Pulmonary artery endothelial cell (primary cell): ENCODE measurements at places on chromosomes 4 and X. TPM values are rescaled to one million over a fixed set of nuclear protein-coding genes. Genes with fewer than 3 reads are reported as not detected.

- DNase-seq = no peak
Observed at GRCh38 chr4:152559641-152560040, 23.7 kb upstream of the FBXW7 start.

DNA sequence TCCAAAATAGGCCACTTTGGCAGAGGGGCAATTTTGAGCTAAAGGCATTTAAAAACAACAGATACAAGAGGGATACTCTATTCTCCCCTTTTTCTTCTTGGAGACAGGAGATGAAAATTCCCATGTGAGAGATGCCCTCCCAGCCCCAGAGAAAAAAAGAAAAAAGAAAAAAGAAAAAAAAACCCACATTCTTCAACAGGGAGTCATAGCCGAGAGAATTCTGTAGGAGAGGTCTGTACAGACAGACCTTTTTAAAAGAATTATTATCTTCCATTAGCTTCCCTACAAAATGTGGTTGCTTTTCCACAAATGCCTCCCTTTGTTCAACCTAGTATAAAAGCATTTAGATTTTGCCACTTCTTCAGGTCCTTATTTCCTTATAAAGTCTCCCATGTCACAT, 89.9 kb downstream of the SPCS3 start:
- no peak for DNase-seq

SULT1B1 gene
- 49.4 and 55.5 TPM in 2 replicates for total RNA-seq

- no peak for DNase-seq
Observed at GRCh38 chr4:135418353-135418752, 1216.8 kb upstream of the PABPC4L start.

ANOS1 gene
- 0.39 and 1.2 TPM in 2 replicates for total RNA-seq

DNA sequence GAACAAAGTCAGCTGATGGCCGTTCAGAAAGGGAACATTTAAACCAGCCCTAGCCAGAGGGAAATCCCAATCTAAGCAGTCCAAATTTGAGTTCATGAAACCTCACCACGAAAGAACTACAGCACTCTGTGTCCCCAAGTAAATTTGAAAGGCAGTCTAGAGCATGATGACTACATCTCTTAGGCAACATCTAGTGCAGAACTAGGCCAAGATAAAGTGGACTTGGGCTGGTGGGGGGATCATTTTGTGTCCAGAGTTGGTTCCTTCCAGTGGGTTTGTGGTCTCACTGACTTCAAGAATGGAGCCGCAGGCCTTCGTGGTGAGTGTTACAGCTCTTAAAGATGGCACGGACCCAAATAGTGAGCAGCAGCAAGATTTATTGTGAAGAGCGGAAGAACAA, 64.9 kb downstream of the KLHL4 start:
- DNase-seq = no peak

- DNase-seq = no peak
Observed at GRCh38 chr4:28277931-28278330, 1417.3 kb downstream of the STIM2 start.

DNA sequence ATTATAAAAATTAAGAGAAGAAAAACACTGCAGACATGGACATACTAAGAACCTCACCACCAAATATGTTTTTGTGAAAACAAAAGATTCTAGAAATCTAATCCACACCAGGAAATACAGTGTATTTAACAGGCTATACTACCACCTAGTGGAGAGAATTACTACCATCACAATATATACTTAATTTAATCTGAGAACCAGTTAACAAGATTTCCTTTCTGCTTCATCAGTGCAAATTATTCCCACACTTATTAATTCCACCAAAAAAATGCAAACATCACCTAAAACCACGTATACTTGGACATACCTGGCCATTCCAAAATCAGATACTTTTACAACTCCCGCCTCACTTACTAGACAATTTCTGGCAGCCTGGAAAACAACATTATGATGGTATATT, 7.0 kb upstream of the TXK start:
- no peak for DNase-seq

MND1 gene
- 2.9 and 6.0 TPM in 2 replicates for total RNA-seq

- no peak for DNase-seq
Observed at GRCh38 chr4:12446256-12446655, 1017.6 kb upstream of the HS3ST1 start.

DNA sequence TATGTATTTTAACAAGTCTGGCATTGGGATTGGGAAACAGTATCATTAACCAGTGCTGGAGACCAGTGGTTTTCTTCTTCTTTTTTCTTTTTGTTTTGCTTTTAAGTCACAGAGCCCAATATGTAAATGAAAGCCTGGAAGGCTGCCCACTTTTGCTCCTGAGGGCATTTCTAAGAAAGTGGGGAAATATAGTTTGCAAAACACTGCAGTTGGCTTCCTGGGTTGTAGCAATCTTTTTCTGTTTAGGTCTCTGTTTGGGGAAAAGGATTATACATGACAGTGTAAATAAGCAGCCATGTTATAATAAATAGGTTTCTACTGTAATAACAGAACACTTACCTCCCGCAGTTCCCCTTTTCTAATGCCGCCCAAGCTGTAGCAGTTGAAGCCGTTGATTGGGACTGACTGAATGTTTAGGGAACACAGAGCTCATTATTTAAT, 105.5 kb downstream of the TMEM164 start:
- DNase-seq = no peak

TASL gene
- not detected in 2 replicates for total RNA-seq

RHOXF1 gene
- total RNA-seq = not detected in 2 replicates

- DNase-seq = no peak
Observed at GRCh38 chr4:161585011-161585410, 578.8 kb downstream of the FSTL5 start.

DNA sequence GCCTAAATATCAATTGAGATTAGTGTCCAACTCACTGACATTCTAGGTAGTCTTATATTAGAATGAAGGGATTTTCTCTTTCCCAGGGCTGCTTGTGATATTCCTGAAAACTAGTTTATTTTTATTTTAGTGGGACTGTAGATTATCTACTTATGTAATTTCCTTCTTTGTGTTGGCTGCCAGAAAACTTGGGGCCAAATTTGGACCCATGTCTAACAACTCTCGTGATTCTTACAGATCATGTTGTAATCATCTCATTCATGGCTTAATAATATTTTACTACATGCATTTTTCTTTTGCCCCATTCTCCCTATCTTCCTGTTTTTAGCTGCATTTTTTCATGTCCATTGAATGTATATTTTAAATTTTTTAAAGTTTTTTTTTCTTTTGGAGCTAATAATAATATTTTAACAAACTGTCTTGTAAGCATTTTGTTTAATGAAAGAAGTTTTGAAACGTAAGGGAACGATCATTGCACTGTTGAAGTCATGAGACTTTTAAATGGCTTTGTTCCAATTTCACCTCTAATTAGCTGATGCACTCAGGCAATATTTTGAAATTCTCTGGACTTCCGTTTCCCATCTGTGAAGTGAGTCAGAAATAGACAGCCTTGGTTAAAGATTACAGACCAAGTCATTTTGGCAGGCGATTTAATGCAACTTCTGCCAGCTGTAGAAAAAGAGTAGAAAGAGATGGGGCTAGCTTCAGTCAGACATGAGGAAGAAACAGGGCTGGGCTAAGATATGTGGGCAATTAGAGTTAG, 14.3 kb upstream of the TDO2 start:
- no peak for DNase-seq

GRCh38 chr4:76748649-76749048, 149.3 kb downstream of the SOWAHB start:
- DNase-seq = no peak

WDR13 gene
- total RNA-seq = 137 and 223 TPM in 2 replicates

MFAP3L gene
- total RNA-seq = 0.20 and 0.21 TPM in 2 replicates

DGKK gene
- total RNA-seq = under 0.01 TPM in 1 of 2 replicates, not detected in the other

- DNase-seq = no peak
Observed at GRCh38 chrX:107445631-107446030, 3.8 kb upstream of the FRMPD3 start.

GRCh38 chrX:49147936-49148335, 14.6 kb upstream of the MAGIX start:
- DNase-seq = no peak

TMEM255A gene
- not detected in 2 replicates for total RNA-seq

XK gene
- total RNA-seq = under 0.01 TPM in 2 replicates

COX7B2 gene
- not detected in 2 replicates for total RNA-seq

NPY1R gene
- 0.07 and 0.14 TPM in 2 replicates for total RNA-seq

DNA sequence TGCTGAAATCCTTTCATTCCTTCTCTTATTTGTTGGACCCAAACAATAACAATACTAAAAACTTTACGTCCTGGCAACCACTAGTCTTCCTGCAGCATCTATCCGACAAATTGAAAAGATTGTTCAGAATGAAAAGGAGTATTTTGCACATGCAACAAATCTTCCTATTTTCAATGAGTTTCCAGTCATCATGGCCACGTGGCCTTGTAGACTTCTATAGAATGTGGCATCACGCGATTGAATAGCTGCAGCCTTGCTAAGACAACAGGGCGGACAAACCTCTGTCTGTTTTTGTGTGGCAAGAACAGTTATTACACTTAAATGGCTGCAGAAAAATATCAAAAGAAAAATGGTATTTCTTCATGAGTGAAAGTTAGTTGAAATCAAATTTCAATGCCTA, 297.9 kb upstream of the LCORL start:
- DNase-seq = no peak

DNA sequence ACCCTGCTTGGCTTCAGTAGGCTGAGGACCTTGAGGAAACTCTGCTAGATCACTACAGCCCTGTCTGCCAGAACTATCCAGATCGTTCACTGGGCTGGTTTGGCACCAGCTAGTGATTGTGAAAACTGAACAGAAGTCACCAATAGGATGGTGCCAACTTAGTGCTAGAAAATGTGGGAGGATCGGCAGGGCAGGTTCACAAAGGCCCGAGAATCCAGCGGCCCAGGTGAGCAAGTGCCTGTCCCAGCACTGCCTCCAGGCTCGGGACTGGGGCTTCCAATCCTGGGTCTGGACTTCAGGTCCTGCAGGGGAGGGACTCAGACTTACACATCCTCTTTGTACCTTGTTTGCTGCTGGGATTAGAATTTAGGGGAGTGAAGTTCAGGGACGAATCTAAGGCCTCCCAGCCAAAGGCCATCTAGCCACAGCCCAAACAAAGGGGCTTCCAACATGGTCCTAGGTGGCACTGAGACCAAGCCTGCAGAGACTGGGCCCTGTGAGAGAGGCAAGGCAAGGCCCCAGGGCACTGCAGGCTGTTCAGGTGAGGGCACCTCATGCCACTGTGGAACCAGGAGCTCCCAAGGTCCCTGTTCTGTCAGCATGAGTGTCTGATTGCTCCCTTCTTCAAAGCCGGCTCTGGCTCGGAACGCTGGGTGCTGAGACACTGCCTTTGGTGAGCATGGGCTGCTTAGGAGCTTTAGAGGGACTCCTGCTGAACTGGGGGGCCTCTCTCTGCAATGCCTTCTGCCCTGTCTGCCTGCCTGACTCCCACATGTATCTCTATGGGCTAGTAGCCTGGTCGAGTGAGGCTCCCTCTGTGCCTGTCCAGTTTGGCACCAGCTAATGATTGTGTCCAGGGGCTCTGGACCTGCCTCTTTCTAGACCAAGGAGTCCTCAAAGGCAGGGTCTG, 20.7 kb upstream of the ZNF185 start:
- DNase-seq = no peak

DMRTC1B gene
- not detected in 2 replicates for total RNA-seq

DNA sequence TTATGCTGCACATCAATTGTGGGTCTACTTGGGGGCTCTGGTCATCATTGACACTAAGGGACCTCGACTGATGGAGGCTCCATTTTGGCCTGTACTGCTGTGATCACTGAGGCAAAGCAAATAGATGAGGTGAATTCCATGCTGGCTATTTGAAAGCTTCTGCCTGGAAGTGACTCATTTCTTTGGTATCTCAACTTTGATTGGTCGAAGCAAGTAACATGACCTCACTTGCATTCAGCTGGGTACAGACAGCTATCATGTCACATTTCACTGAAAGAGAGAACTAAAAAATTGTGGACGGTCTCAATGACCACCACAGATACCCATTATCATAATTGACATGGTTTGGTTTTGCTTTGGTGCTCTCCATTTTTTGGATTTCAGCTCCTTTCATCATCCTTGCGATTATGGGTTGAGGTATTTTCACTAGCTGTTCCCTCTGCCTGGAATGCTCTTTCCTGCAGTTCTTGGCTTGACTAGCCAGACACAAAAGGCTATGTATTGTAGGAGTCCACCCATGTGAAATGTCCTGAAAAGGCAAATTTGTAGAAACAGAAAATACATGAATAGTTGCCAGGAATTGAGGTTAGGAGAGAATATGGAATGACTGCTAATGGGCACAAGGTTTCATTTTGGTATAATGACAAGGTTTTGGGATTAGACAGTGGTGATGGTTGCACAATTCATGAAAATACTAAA, 369.2 kb upstream of the LCORL start:
- DNase-seq = no peak

GRCh38 chr4:124804041-124804440, 91.5 kb upstream of the ANKRD50 start:
- DNase-seq = no peak
